ENCODE measurements at places on chromosomes 4 and X. TPM values are rescaled to one million over a fixed set of nuclear protein-coding genes. Genes with fewer than 3 reads are reported as not detected.

The HERC6 gene
- total RNA-seq: 40.2 TPM

The RNF128 gene
- total RNA-seq: 17.5 TPM

The GUF1 gene
- 25.3 TPM for total RNA-seq

- no peak for DNase-seq
- no peak overlapping the region for H3K27ac ChIP-seq
- H3K4me3 ChIP-seq: no peak overlapping the region
- H3K27me3 ChIP-seq: no peaks in the 10 kb centered on the region
- H3K36me3 ChIP-seq: no peaks in the 10 kb centered on the region
Observed at GRCh38 chr4:162943263-162943662, 223.4 kb downstream of the NAF1 start.

- no peak for DNase-seq
- no peaks in the 10 kb centered on the region for H3K36me3 ChIP-seq
- H3K27me3 ChIP-seq: no peaks in the 10 kb centered on the region
- H3K4me1 ChIP-seq: no peaks in the 10 kb centered on the region
- no peak overlapping the region for H3K4me3 ChIP-seq
- no peak overlapping the region for H3K27ac ChIP-seq
Observed at GRCh38 chrX:87664381-87664780, 146.8 kb downstream of the KLHL4 start.

GRCh38 chr4:161404346-161405110 lies 759.3 kb downstream of the FSTL5 start:
- no peaks in the 10 kb centered on the region for H3K4me1 ChIP-seq
- H3K4me3 ChIP-seq: no peak overlapping the region
- H3K36me3 ChIP-seq: no peaks in the 10 kb centered on the region
- no peaks in the 10 kb centered on the region for H3K27me3 ChIP-seq

DNA sequence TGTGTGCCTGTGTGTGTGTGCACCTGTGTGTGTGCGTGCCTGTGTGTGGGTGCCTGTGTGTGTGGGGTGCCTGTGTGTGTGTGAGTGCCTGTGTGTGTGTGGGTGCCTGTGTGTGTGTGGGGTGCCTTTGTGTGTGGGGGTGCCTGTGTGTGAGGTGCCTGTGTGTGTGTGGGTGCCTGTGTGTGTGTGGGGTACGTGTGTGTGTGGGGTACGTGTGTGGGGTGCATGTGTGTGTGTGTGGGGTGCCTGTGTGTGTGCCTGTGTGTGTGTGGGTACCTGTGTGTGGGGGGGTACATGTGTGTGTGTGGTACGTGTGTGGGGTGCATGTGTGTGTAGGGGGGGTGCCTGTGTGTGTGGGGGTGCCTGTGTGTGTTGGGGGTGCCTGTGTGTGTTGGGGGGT lies 73.4 kb upstream of the HGFAC start:
- H3K27ac ChIP-seq: no peak overlapping the region
- no peaks in the 10 kb centered on the region for H3K36me3 ChIP-seq
- no peak for DNase-seq
- H3K4me3 ChIP-seq: no peak overlapping the region
- no peaks in the 10 kb centered on the region for H3K27me3 ChIP-seq
- peaks cover 40% of the 10 kb centered on the region for H3K4me1 ChIP-seq

DNA sequence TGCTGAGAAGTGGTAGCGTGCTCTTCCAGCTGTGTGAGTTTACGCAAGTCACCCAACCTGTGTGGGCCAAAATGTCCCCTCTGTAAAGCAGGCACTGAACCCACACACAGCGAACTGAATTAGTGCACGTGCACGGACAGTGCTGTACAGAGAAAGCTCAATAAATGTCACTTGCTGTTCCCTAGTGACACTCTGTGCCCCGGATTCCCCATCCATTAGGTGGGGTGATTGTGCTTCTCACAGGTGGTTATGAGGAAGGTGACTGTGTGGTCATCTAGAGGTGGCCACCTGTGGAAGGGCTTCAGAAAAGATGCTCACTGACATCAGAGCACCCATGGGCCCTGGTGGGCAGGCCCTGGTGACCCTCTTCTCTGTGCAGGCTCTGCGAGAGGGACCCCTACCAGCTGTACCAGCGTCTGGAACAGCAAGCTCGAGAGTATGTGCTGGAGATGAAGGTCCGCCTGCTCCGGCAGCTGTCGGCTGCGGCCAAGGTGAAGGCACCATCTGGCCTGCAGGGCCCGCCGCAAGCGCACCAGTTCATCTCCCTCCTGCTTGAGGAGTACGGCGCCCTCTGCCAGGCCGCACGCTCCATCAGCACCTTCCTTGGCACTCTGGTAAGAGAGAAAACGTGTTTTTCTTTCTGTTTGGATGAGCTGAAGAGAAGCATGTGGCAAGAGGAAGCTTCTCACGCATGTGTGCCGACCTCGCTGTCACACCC lies 94.3 kb downstream of the FAM193A start:
- no peaks in the 10 kb centered on the region for H3K4me1 ChIP-seq
- no peak for DNase-seq
- no peak overlapping the region for H3K27ac ChIP-seq
- H3K27me3 ChIP-seq: no peaks in the 10 kb centered on the region

GRCh38 chr4:98573791-98574190 lies 84.6 kb downstream of the TSPAN5 start:
- peaks cover 7% of the 10 kb centered on the region for H3K4me1 ChIP-seq
- H3K4me3 ChIP-seq: no peak overlapping the region
- H3K36me3 ChIP-seq: peaks cover 13% of the 10 kb centered on the region
- DNase-seq: no peak

Data from astrocyte (in vitro differentiated cells and primary cell).